H7 (cell line): ENCODE measurements at places on chromosomes 16 and 17. TPM values are rescaled to one million over a fixed set of nuclear protein-coding genes. Genes with fewer than 3 reads are reported as not detected.

DNA sequence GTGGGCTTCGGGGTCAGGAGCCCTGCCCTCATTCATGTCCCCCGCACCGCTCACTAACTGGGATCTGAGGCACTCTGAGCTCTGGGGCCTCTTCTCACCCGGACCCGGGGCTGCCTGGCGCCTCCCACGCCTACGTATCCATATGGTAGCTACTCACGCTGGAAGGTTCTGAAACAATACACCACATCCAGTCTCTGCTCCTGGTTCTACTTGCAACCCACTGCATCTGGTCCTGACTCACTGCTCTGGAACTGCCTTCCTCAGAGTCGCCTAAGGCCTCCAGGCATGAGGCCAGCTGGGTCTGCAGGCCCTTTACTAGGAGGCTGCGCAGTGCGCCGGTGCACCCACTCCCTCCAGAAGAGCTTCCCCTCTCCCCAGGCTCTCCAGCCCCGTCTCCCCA lies 18.1 kb downstream of the USP36 start:
- DNase-seq, result no peak

- peak; percentile 99 for DNase-seq
Observed at GRCh38 chr17:28644787-28645575, at the start of gene BLTP2. TSS of gene BLTP2 (minus strand) at chr17:28645158. CDS start at chr17:28645056, 102 bp downstream.

GRCh38 chr17:76271669-76272540 lies 6.8 kb downstream of the UBALD2 start:
- peak; percentile 88 for DNase-seq

- no peak for DNase-seq
Observed at GRCh38 chr16:80274576-80275191, 266.1 kb upstream of the DYNLRB2 start.

The KRTAP4-9 gene
- total RNA-seq, result not detected in 2 replicates

The SEZ6L2 gene
- 47.3 and 59.0 TPM in 2 replicates for total RNA-seq
